ENCODE measurements at places on chromosomes 4 and X.

GRCh38 chr4:159779716-159780115 is 676.8 kb downstream of the RAPGEF2 start:
- DNase-seq: no peak

- DNase-seq: no peak
These were observed 14.1 kb upstream of the TMEM131L start for GRCh38 chr4:153451911-153452657.

DNA sequence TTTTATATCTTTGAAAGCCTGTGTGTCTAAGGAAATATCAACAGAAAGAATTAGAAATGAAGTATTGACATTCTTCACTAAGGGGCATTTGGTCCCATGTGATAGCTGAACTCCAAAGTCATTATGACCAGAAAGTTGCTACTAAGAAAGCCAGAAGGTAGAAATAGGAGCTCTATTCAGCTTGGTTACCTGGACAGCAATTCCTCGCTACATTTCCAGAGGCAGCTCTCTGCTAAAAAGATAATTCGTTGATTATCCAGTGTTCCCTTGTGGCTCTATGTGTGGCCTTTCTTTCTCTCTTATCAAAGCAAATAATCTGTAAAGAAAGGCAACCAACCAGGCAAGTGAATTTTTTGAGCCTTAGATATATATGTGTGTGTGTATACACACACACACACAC is 341.3 kb downstream of the ADGRL3 start:
- no peak for DNase-seq

DNA sequence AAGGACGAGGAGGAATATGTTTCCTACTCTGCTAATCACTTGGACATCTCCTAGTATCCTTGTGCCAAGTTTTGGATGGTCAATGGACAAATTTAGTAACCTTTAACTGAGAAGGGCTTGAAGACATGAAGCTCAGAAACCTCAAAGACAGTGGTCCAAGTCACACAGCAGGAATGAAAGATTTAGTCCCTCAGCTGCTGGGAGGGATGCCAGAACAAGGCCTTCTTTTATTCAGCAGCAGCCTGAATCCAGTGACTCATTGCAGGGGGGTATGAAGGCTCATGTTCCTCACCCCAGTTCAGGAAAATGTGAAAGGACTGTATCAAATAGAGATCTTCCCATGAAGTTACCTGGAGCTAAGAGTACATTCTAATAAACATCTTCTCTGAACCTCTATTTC is 214.9 kb upstream of the UGT8 start:
- DNase-seq: no peak

GRCh38 chr4:185740471-185740873 is 71.5 kb downstream of the SORBS2 start:
- no peak for DNase-seq

GRCh38 chr4:184310171-184310567 is 92.5 kb upstream of the ENPP6 start:
- peak; percentile 82 for DNase-seq

DNA sequence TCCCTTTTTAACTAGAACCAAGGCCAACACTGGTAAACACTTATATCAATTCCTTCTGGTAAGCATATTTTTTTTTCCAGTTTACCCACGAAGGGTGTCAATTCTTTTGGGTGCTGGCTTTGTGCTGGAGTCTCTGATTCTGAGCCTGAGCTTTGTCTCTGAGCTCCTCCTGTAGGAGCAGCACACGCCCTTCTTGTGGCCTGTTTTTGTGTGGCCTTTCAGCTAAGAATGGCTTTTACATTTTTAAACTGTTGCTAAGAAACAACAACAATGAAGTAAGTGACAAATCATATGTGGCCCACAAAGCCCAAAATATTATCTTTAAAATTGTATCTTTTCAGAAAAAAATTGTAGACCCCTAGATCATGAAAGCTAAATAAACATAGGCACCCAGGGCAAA is 98.0 kb upstream of the TBC1D9 start:
- DNase-seq: no peak

- no peak for DNase-seq
These were observed 37.2 kb downstream of the CASP3 start for GRCh38 chr4:184612074-184612473.

DNA sequence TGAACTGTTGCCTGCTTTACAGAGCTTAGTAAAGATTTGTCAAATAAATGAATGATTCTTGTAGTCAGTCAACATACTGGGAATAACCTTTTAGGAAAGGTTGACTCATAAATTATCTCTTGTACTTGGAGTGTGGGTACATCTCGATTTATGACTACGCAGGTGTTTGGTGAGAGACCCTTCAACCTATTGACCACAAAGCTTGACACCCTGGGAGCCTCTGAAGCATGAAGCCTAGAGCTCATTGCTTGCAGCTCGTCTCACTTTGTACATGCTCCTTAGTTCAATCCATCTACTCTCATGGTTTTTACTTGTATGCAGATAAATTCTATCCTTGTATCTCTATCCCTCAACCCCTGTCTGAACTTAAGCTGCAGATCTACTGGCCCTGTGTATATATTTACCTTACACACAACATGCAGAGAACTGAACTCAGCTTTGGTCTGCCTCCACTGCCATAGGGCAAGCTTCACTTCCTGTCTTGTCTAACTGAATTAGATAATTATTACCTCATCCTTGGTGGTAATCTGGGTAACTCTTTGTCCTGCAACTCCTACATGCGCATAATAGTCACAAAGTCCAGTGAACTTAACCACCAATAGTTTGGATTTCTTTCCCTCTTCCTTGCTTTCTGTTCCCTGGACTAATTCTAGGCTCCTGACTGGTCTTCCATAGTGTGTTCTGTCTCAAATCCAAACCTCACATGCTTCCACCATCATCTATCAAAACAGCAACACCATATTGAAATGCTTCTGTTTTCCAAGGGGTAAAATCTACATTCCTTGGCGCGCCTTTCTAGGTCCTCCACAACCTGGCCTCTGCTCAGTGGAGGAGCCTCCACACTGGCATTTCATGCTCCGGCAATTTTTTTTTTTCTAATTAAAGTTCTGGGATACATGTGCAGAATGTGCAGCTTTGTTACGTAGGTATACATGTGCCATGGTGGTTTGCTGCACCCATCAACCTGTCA is 32.2 kb upstream of the FAT1 start:
- no peak for DNase-seq

GRCh38 chrX:24014388-24015018 is 12.5 kb downstream of the KLHL15 start:
- no peak for DNase-seq

DNA sequence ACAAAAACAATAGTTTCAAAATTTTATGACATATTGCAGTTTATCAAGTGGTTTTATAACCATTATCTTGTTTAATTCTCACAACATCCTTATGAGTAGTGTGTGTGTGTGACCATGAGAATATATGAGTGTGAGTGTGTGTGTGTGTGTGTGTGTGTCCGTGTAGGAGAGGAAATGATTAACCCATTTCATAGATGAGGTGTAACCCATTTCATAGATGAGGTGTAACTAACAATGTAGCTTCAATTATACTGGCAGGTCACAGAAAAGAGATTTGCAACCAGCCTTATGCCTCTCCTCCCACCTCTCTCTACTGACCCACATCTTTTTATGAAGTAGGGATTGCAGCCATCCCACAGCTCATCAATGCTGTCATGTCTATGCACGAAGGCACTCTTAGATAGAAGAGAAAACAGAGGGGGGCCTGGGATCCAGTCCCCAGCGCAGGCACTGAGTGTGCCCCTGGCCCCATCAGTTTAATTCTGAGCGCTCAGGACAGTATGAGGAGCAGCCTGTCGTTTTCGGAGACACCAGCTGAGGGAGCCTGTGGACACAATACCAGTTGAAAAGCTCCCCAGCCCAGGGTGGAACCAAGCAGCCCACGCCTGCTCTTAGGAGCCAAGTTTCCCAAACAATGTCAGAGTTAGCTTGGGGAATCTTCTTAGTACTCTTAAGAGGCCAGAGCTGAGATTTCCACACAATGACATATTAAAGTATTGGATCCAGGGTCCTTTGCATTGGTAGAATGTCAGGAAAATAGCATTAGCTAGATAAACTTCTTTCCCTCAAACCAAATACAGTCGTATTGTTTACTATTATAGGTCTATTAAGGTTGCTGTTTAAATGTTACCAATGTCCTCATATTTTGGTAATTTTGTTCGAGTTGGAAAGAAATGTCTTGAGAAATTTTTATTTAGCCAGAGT is 88.6 kb downstream of the PALLD start:
- DNase-seq: peak; percentile 87

GRCh38 chrX:85499400-85499799 is 119.9 kb upstream of the POF1B start:
- no peak for DNase-seq

DNA sequence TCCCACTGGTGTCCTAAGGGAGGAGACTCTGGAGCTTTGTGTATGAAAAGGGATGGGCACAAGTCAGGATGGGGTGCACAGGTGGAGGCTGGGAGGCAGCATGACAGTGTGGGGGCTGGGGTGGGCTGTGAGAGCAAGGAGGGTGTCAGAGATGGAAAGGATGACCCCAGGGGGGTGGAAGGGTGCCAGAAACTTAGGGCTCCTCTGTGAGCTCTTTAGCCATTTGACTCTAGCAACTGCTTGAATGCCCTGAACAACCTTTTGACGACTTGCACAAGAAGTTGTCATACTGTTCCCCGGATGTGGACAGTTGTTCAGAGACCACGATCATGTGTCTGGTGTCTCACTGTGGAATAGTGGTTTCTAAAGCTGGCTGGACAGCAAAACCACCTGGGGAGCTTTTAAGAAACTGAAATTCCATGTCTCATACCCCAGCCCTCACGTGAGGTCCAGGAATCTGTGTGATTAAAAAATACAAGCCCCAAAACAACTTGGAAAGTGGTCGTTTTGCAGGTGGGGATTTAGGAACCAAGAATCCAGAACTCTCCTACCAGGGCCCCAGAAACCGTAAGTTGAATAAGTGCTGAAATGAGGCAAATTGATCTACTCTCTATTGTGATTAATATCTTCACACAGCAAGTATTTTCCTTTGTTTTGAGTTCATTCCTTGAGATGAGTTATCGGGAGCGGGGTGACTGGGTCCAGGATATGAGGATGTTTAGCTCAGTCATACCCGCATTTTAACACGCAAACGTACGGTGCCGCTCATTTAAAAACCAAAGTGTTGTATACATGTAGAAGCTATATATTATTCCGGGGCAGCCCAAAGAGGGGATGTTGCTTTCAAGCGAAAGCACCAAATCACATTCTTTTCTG is 3.4 kb downstream of the RHOH start:
- DNase-seq: no peak

GRCh38 chr4:15765910-15766697 is 12.0 kb upstream of the CD38 start:
- DNase-seq: no peak

DNA sequence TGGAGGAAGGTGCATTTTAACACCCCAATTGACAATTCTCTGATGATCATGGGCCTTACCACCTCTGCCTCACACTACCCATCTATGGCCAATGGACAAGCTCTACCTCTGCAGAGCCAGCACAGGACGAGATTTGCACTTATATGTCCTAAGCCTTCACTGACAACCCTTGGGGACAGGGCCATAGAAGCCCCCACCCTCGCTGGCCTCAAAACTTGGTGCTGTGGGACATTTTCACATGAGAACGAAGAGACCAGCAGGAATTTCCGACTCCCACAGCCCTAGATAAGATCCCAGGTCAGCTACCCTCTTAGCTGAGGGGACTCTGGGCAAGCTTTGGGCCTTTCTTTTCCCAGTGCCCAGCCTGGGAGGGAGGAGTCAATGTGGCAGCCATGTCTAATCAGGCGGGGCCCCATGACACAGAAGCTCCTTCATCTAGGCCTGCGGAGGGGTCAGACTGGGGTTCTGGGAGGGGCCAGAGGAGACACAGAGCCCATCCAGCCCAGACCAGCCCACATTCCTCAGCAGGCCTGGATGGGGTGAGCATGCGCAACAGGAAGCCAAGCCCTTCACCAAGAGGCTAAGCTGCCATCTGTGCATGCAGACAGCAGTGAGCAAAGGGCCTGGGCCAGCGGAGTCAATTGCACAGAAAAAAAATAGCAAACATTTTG is 12.1 kb downstream of the PJA1 start:
- peak; percentile 53 for DNase-seq

DNA sequence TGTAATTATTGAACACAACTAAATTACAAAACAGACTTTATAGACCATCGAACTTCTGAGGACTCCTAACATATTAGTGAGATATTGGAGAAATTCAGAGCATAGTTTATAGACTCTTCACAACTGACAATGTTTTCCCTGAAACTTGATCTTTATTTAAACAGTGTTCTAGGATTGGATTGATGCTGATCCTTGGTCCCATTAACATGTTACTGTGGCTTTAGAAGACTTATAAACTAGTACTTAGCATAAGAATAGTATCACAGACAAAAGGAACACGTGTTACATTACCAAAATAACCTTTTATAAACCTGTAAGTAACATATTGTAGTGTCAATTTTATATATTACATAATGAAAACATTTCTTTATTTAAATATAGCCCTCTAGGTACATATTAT is 689.6 kb downstream of the CCSER1 start:
- DNase-seq: no peak

GRCh38 chr4:41079881-41080560 is 134.3 kb downstream of the APBB2 start:
- no peak for DNase-seq

DNA sequence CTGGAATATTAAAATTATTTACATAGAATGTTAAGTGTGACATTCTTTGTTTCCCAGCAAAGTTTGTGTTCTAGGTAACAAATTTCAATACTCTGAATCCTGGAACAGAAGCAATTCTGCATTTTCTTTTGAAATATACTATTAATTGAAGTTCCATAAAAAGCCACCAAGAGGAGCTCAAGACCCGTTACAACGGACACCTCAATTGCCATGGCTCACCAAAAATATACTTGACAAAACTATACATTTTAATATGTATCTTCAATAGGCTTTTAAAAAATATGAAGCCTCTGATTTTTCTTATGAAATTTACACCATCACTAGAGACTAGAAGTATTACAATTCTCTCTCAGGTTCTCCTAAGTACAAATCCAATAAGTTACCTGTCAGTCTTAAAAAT is 111.4 kb downstream of the NYX start:
- DNase-seq: no peak

DNA sequence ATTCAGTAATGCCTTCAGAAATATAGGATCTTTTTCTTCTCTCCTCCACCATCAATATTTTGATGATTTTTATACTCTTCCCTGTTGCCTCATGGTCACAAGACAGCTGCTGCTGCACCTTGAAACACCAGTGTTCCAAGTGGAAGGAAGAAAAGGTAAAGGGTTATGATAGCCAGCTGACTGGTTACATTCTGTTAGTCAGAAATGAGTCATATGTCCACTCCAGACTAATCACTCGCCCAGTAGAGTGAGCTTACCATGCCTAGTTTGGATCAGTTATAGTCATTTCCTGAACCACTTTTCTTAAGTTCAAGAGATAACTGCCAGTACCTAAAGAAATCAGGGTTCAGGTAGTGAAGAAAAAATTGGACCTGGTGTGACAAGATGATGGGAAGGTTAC is 532.3 kb upstream of the SMIM31 start:
- DNase-seq: no peak

- no peak for DNase-seq
These were observed 75.0 kb downstream of the MAMLD1 start for GRCh38 chrX:150438165-150438564.

- no peak for DNase-seq
These were observed 7.6 kb downstream of the ANAPC10 start for GRCh38 chr4:145090380-145090779.

Data from cardiac septum (tissue), 1 donor.